Spinal cord (tissue), 10 donors: ENCODE measurements at places on chromosomes 6 and 20. TPM values are rescaled to one million over a fixed set of nuclear protein-coding genes. Genes with fewer than 3 reads are reported as not detected.

DNA sequence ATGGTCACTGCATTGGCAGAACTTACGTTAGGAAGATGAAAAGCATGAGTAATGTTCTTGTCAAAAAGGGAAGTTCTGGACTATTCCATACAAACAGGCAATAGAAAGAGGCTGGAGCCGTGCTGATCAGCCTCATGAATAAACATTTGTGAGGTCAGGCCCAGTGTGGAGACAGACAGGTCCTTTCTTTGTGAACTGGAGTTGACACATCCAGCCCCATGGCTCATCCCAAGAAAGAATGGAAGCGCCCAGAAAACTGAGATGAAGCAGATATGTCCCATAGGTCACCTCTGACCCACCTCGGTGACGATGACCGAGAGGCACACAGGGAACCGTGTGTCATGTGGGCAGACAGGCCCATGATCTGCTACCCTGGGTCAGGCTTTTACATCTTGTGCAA, 276.0 kb upstream of the SGK1 start:
- peak; percentile 26 for DNase-seq

GRCh38 chr6:157406661-157407060, 25.7 kb downstream of the ZDHHC14 start:
- DNase-seq: no peak

GRCh38 chr6:44044940-44045671, 82.1 kb downstream of the MRPL14 start:
- no peak for DNase-seq

- DNase-seq: no peak
Measured at GRCh38 chr6:158344534-158344933, 32.3 kb downstream of the TULP4 start.

KIF25 gene
- total RNA-seq: not detected

PDCD2 gene
- 64.4 TPM for total RNA-seq
